Brain microvascular endothelial cell (primary cell): ENCODE measurements at places on chromosomes 3 and 15.
A peak's percentile ranks its signal among the peaks of the same experiment; 100 is the strongest.

GRCh38 chr3:134111616-134112015, 81.9 kb upstream of the SLCO2A1 start:
- no peak for DNase-seq

GRCh38 chr3:183275418-183275817, 22.4 kb downstream of the B3GNT5 start:
- peak; percentile 51 for DNase-seq

GRCh38 chr3:4343258-4343657, 40.1 kb downstream of the SETMAR start:
- DNase-seq: no peak

- no peak for DNase-seq
Observed at GRCh38 chr15:40336744-40337122, 4.0 kb downstream of the CCDC9B start.

DNA sequence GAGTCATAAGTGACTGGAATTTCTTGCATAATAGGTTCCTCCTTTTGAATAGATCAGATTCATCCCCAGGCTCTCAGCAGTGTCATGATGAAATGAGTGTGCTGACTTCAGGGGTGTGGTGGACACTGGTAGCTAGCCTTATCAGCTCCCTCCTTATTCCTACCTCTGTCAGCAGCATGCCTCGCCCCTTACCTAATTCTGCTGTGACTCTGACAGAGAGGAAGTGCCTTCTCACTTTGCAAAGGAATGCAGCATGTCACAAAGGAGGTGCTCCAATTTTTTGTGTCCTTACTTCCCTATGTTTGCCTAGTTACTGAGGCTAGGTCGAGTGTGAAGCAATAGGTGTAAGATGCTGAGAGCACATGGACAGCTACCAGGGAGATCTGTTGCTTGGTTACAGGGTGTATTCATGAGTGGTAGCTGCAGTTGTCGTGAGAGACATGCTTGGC, 90.6 kb downstream of the TNFAIP8L3 start:
- peak; percentile 14 for DNase-seq

- DNase-seq: no peak
Observed at GRCh38 chr3:170021083-170021482, 16.7 kb upstream of the GPR160 start.

- no peak for DNase-seq
Observed at GRCh38 chr3:43198301-43198700, 88.0 kb upstream of the SNRK start.

DNA sequence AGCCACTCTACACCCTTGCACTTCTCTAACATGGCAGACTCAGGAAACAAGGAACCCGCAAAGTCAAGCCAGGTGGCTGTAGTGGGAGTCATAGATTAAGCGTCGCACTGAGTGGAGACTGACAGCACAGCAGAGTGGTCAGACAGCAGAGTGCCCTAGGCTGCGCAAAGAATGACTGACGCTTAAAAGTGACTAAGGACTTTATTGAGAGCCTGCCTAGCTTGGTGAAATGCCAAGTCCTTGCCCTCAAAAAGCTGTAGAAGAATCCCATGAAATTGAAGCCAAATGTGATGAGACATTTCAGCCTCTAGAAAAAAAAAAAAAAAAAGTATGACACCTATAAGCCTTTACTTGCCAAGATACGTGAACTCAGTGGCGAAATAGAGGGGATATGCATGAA, 30.2 kb downstream of the NCEH1 start:
- DNase-seq: no peak

DNA sequence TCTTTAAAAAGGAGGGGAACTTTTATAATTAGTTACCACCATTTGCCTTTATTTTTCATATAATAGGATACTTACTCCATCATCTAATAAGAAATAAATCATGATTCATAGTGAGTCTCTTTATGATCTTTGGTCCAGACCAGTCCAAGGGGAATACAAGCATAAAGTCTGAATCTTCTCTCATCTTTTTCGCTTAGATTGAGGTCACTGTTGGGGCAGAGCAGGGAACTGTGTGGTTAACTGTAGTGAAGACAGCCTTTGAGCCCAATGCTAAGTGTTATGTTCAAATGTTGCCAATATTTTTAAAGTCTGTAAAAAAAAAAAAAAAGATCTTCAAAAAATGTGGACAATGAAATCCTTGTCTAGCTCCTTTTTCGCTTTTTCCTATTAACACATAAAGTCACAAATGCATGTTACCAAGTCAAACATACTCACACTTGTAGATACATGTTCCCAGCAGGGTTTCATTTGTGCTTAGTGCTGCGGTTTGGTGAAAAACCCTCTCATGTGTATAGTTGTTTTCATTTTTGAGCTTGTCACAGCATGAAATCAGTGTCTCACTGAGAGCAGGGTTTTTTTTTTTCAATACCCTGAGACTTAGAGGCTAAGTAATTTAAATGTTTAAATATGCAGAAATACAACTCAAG, 72.1 kb downstream of the EPHA3 start:
- DNase-seq: peak; percentile 74

GRCh38 chr3:190088890-190089289, 31.8 kb downstream of the P3H2 start:
- DNase-seq: peak; percentile 49

DNA sequence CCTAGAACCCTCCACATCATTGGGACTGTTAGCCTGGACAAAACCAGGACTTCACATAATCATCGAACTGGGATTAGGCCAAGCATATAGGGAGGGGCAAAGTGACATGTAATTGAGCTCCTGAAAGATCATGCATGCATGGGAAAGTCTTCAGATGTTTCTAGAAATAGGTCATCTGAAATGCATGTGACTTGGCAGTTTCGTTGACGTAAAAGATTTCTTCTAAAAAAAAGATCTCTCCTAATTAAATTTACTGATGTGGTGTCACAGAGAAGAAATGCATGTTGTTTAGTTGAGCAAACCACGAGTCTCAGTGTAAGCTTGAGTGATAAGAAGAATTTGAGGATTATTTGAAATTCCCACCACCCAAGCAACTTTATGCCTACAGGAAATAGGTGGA, 70.0 kb upstream of the LIMD1 start:
- no peak for DNase-seq

GRCh38 chr3:56468184-56469106, at the start of gene ERC2:
Gene ERC2 (minus strand): TSS chr3:56468467.
- no peak for DNase-seq

DNA sequence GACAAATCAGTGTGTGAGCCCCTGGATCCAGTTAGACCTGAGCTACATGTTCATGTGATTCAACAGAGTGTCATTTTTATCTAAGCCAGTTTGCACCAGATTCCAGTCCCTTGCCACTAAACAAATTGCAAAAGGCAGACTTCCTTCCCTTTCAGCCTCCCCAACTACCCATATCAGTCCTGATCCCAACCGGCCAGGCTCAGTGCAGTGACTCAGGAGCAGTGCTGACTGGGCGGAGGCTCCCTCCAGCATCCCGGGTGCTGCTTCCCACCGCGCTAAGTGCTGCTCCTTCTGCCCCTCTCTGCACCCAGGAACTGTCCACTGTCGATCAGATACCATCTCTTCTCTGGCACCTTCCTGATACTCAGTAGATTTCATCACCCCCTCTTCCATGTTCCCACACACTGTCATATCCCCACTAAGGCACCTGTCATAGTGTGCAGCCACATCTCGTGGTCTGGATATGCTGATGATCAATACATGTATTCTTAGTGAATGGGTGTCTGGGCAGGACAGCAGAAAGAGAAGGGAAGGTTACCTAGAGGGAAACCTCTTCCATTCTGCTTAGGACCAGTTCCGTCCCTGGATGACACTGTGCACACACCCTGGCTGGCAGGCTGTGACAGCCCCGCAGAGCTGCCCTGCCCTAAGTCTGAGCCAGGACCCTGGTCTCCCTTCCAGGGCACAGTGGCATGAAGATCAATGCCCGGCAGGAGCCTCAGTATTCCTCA, 108.8 kb upstream of the RAD18 start:
- DNase-seq: no peak

DNA sequence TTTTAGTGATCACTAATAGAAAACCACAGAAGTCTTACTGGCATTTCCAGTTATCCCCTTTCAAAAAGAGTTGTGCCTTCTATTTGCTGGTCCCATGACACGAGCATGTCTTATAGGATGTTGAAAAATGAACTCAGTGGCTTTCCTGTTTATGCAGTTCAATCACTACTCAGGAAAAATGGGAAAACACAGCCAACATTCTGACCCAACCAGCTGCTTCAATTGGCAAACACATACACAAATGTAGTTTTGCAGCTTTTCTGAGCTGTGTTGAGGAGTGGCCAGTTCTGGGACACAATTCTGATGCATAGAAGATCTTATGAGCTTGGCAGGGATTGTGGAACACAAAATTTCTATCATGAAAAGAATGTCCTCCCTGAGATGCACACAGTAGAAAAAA, 40.3 kb downstream of the FSTL1 start:
- DNase-seq: no peak

- peak; percentile 81 for DNase-seq
Observed at GRCh38 chr3:115819785-115820384, 196.6 kb downstream of the GAP43 start.

GRCh38 chr15:51237816-51238215, 100.6 kb downstream of the CYP19A1 start:
- DNase-seq: no peak

DNA sequence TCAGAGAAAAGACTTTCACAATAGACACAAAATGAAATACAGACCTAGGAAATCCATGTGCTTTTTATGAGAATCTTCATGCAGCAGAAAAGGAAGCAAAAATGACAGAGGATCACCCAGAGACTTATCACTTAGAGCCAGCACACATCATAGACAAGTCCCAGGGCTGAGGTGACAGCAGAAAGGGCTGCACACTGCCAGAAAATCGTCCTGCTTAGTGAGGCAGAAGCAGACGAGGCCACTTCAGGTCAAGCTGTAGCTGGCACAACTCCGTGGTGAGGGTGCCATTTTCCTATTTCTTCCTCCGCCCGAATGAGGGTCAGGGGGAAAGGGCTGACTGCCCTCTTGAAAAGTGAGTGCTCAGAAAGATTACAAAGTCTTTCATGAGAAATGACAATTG, 95.9 kb upstream of the TNIK start:
- no peak for DNase-seq

DNA sequence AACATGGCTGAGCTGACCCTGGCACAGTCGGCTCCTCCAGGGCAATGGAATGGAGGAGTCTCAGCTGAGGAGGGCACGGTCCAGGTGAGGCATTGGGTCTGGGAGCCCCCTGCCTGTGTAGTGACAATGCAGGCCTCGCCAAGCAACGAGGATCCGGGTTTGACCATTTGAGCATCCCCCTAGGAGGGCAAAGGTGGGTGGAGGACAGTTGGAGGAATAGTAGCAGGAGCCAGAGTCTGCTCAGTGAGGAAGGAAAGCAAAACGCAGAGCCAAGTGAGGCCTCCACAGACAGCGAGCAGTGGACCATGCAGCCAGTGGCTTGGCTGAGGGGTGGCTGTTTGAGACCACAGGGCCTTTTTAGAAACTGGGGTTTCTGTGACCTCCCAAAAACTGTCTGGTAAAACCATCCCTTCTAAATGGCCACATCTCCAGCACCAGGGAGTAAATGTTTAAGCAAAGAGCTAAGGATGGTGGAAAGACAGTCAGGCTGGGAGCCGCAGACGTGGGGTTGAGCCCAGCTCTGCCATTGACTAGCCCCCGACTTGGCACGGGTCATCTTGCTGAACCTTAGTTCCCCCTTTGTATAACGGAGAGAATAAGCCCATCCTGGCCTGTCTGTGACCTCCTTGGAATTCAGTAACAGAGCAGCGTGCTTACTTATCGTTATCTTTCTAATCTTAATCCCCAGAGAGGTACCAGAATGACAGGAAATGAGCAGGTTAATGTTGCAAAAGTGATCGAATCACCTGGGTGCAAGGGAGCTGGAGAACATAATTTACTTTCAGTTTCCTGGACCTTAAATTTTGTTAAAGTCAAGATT, 46.8 kb downstream of the CMTM6 start:
- no peak for DNase-seq

DNA sequence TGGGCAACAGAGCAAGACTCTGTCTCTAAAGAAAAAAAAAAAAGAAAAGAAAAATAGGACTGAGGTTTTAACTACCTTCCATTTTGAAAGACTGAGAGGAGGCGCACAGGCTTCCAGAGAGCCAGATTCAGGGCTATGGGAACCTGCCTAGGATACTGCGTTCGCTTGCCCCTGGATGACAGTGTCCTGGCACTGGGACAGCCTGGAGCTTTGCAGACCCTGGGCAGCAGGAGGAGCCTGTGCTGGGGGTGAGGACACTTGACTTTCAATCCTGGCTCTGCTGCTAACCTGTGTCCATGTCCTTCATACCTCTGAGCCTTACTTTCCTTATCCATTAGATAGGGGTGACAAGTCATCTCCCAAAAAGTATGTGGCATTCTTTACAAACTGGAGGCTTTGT, 31.2 kb downstream of the CD276 start:
- no peak for DNase-seq

DNA sequence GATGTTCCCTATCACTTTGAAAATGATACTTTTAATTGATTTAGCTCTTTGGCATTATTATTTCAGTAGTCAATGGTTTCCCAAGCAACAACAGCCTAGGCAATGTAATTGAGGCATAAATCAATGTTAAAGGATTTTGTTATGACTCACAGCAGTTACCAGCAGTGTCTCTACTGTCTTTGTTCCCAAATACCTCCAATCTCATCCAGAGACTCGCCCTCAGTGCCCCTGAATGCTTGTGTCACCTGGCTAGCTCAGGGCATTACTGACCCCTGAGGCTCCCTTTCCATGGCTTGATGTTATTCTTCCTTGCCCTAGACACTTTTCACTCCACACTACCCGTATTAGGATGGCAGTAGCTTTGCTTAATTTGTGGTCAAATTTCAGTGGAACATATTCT, 227.2 kb downstream of the SQOR start:
- no peak for DNase-seq

DNA sequence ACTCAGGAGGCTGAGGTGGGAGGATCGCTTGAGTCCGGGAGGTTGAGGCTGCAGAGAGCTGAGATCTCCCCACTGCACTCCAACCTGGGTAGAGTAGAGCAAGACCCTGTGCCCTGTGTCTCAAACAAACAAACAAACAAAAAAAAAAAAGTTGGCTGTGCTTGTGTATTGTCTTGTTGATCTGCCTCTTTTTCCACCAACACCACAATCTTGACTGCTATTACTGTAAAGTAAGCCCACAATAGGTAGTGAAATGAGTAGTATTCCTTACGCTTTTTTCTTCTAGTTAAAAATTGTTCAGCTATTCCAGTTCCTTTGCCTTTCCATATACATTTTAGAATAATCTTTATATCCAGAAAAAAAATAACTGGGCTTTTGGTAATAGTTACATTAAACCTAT, 35.5 kb downstream of the PTH1R start:
- DNase-seq: no peak

DNA sequence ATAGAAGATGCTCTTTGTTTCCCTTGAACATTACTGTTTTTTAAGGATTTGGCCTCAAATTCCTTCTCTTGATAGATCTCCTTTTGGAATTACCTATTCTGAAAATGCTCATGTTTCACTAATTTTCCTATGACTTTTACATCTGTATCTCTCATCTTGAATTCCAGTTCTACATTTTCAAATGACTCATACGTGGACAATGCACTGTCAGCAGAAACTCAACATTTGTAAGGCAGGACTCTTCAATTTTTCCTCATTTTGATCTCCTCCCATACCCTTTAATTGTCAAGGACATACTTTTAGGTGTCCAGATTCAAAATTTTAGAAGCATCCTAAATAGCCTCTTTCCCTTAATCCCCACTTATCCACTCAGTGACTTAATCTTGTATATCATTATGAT, 341.0 kb upstream of the RASGRP1 start:
- DNase-seq: no peak

GRCh38 chr3:181567311-181568075, 144.2 kb upstream of the SOX2 start:
- DNase-seq: no peak

- DNase-seq: no peak
Observed at GRCh38 chr3:153295901-153296300, 133.9 kb downstream of the RAP2B start.
